ENCODE measurements at places on chromosomes 1 and 21.

DNA sequence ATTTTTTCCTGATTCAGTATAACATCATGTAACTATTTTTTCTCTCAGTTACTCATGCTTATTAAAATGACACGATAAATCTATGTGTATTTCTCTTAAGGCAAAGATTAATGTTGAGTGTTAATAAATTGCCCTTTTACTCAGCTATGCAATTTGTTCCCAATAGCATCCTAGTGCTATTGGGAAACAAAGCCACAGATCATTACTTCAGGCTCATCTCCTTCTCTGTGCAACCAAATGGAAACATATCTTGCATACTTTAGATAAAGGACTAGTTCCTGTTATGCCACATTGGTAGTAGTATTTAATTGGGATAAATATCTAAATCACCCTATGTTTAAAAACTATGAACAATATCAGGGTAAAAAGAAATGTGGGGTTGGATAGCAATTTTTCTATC lies 106.2 kb downstream of the PLPPR4 start:
- DNase-seq: no peak

- DNase-seq: no peak
These were observed 20.5 kb downstream of the SSBP3 start for GRCh38 chr1:54385727-54386022.

GRCh38 chr1:60130703-60131102 lies 57.1 kb upstream of the C1orf87 start:
- no peak for DNase-seq

GRCh38 chr1:37299216-37299615 lies 175.2 kb upstream of the ZC3H12A start:
- no peak for DNase-seq

DNA sequence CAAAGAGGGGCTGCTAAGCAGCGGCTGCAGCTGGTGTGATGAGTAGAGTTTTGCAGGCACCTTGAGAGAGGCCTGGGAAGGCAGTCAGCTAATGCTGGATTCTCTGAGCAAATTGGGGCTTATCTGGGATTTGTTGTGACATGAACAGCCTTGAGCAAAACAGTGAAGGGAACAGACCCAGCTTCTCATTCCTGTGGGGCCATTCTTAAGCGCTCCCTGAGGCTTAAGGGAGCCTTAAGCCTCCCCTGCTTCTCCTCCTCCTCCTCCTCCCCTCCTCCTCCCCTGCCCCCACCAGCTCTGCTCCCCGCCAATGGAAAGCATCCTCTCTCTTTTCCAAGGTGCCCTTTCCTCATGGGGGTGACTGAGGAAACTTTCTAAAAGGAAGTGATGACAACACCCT lies 21.3 kb downstream of the HMGCS2 start:
- DNase-seq: no peak

- DNase-seq: no peak
These were observed 120.2 kb downstream of the ROR1 start for GRCh38 chr1:63893976-63894375.

DNA sequence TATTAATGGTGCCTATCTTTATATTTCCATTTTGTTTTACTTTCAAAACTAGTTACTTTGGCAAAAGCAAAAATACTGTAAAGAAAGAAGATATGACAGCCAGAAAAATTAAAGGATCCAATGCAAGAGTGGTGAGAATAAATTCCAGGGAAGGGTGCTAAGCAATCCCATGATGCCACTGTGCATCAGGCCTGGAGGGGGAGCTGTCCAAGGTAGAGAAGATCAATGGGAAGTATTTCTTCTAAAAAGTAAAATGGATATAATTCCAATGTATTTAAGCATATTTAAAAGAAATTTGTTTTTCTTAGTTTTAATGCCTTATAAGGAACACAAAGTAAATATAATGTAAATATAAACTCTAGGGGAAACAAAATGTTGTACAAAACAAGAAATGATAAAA lies 1382.2 kb upstream of the B3GALT2 start:
- no peak for DNase-seq

DNA sequence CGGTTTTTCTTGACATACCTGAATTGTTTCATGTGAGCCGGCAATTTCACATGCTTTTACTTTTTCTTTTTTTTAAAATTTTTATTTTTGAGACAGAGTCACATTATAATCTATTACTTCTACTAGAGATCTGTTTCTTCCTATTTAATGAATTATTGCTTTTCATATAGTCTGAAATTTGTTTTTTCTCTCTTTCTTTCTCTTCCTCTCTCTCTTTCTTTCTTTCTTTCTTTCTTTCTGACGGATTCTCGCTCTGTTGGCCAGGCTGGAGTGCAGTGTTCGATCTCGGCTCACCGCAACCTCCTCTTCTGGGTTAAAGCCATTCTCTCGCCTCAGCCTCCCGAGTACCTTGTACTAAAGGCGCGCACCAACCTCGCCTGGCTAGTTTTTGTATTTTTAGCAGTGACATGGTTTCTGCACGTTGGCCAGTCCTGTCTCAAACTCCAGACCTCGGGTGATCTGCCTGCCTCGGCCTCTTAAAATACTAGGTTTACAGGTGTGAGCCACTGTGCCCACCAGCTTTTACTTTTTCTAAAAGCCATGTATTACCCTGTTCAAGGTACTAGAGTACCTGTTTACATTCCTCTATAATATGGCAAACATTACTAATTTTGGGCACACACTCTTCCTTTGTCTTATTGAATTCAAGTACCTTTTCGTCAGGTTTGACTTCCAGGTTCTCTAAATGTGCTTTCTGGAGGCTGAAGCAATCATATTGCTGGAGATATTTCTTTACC lies 86.5 kb upstream of the RHOU start:
- peak; percentile 49 for DNase-seq

DNA sequence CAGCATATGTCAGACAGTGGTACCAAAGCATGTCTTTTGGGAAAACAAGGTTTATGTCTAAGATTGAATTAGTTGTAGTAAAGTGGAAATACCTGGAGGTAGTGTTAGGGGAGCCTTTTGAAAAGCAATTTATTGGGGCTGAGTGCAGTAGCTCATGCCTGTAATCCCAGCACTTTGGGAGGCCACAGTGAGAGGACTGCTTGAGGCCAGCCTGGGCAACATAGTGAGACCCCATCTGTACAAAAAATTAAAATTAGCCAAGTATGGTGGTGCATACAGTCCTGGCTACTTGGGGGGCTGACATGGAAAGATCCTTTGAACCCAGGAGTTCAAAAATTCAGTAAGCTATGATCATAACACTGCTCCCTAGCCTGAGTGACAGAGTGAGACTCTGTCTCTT lies 7.3 kb downstream of the ZMPSTE24 start:
- no peak for DNase-seq

DNA sequence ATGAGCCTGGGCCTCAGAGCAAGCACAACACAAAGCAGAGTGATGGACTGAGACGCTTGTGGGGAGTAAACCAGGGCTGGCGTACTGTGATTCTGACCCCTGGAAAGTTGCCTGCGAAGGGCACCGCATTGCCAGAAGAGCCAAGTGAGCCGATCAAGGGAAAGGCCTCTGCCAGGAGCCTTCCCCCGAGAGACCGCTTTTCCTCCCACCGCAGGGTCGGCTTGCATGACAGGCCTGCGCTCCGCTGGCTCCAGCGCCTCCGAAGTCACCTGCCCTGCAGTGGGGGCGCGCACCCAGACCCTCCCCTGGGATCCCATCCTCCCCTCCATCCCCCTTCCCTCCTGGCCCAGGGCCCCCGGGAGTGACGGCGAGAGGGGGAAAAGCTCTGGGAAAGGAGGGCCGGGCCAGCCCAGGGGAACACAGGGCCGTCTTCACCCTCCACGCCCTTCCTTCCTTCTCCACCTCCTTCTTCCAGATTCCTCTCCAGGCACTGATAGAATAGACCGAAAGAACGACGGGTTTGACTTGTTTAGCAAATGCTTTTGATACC lies 165.0 kb downstream of the TRIM33 start:
- DNase-seq: peak; percentile 87

DNA sequence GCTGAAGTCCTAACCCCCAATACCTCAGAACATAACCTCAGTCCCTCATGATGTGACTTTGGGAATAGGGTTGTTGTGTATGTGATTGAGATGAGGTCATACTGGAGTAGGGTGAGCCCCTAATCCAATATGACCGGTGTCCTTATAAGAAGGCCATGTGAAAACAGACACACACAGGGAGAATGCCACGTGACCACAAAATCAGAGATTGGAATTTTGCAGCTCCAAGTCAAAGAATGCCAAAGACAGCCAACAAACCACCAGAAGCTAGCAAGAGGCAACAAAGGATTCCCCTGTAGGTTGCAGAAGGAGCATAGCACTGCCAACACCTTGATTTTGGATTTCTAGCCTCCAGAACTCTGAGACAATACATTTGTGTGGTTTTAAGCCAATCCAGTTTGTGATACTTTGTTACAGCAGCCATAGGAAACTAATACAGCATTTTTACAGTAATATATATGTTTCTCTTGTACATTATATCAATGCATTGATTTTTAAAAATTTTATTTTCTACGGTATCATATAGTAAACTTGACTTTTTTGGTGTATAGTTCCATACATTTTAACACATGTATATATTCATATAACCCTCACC lies 5.4 kb downstream of the ZSWIM5 start:
- no peak for DNase-seq

GRCh38 chr1:36366091-36366661 lies 19.5 kb downstream of the STK40 start:
- DNase-seq: no peak

- DNase-seq: no peak
These were observed 5.0 kb upstream of the ACOT11 start for GRCh38 chr1:54542962-54543539.

GRCh38 chr1:14613926-14614325 lies 15.4 kb downstream of the KAZN start:
- no peak for DNase-seq

DNA sequence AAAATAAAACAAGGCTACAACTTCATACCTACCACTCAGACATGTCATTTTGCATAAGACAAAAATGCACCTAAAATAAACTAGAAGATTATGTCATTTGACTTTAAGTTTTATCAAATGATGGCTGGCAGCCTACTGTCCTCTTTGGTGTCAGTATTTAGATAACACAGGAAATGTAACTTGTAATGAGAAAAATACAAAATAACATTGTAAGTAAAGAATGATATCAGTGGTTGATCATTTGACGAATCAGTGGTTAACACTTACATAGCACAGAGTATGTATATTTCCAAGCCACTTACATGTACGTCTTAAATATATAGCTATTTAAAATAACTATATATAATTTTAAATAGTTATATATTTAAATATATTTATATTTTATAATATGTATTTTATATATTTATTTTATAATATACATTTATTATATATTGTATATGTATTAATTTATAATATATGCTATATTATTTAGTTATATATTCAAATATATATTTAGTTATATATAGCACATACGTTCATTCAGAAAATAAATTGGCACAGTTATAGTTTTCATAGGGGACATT lies 44.1 kb downstream of the ZNF678 start:
- no peak for DNase-seq

GRCh38 chr1:111876631-111877030 lies 112.8 kb downstream of the KCND3 start:
- no peak for DNase-seq

GRCh38 chr1:232951180-232951579 lies 769 bp downstream of the NTPCR start:
- DNase-seq: no peak

DNA sequence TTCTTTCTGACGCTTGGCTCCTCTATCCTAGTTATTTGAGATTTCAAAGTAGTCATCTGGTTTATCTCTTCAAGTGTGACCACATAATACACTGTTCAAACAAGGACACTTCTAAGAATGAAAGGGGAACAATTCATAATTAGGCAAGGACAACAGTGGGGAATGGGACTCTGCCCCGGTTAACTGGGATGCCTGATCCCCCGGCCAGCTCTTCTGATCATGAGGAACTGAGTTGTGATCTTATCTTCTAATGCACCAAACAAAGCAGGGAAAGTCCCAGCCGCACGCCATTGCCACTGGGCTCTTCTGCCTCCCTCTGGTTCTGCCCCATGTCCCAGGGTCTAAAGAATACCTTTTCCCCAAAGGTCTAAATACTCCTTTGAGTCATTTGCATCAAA lies 158.2 kb upstream of the IRF2BP2 start:
- no peak for DNase-seq

DNA sequence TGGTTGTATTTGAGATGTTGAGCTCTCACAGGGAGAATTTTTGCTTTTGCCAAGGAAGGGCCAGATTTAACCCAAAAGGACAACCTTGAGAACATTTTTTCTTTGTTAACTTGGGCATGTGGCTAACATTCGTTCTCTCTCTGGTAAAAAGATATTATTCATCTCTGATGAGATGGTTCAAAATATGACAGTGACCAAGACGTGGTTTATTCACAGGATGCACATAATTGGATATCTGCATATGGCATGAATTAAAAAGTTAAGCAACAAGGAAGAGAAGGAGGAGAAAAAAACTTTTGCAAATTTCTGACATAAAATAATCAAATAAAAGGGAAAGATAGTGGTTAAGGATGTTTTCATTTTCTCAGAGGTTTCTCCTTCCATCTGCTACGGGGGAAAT lies 43.1 kb upstream of the BCL10 start:
- DNase-seq: no peak

DNA sequence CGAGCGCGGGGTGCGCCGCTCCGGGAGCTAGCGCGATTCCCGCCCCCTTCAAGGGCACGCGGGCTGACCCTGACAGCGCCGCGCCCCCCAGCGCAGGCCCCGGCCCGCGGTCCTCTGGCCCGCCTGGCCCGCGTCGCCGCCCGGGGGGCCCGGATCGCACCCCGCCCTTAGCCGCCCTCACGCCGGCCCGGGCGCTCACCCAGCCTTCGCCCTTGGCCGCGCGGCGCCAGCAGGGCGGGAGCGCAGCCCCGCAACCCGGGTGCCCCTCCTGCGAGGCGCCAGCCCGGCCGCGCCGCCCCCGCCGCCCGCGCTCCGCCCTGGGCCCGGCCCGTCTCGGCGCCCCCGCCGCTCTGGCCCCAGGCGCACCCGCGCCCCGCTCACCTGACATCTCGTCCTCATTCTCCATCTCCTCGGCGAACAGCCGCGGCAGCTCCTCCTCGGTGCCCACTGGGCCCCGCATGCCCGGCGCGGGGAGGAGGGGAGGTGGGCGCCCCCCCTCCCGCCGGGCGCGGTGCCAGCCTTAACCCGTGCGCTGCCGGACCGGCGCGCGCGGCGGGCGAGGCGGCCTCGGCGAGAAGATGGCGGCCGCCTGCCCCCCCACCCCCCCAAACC lies 451 bp downstream of the CHD5 start:
- DNase-seq: no peak

GRCh38 chr1:204828352-204828850 lies 42.3 kb upstream of the NFASC start:
- DNase-seq: no peak

DNA sequence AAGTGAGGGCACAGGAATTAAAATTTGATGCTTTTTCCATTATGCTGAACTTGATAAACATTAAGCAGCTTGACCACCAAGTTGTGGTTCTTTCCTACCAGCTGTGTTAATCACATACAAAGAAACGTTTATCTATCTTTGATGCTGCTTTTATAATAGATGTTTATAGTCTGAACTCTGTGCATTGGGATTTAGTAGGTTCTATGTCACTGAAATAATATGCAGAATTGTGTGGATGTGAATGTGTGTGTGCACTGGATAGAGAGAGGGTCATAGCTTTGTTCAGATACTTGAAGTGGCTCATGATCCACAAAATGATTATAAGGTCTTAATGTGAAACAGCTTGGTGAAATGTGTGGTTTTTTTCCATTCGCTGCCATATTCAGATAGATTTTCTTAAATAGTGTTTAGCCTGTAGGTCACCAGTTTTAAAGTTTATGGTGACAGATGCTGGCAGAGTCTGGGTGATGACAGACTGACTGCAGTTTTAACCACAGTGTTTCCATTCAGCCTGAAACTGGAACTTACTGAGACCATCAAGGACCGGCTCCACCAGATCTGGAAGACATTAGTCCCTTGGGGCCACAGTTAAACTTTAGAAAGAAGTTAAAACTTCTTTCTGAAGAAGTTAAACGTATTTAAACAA lies 10.2 kb downstream of the DDI2 start:
- DNase-seq: no peak

Measured in vagina (tissue), 2 donors.